ENCODE measurements at places on chromosomes 1 and 21. TPM values are rescaled to one million over a fixed set of nuclear protein-coding genes. Genes with fewer than 3 reads are reported as not detected.

- DNase-seq, result no peak
Observed at GRCh38 chr1:15244813-15245212, 2.2 kb upstream of the FHAD1 start.

DNA sequence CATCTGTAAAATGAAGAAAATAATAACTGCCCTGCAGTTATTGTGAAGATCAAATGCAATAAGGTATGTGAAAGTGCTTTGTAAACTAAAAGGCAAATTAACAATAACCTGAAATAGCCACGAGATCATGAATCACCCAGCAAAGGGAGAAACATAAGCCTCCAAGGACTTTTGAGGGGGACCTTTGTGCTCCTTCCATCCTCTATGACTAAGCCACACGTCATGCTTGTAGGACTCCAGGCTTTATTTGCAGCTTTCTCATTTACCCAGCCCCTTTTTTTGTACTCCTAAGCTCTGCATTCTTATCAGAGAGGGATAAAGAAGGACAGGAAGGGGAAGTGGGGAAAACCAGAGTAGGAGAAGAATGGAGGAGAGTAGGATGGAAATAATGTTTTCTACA lies 115.1 kb downstream of the PROX1 start:
- no peak for DNase-seq

- DNase-seq, result no peak
Observed at GRCh38 chr1:174785510-174785909, 214.2 kb upstream of the CACYBP start.

- no peak for DNase-seq
Observed at GRCh38 chr1:108780937-108781574, 34.6 kb downstream of the STXBP3 start.

Gene NPL
- polyA plus RNA-seq, result 8.5 TPM

- no peak for DNase-seq
Observed at GRCh38 chr1:97728436-97728835, 192.4 kb downstream of the DPYD start.

Gene TGFB2
- polyA plus RNA-seq, result not detected

Gene LDLRAD1
- not detected for polyA plus RNA-seq

GRCh38 chr1:218591966-218592365 lies 246.8 kb downstream of the TGFB2 start:
- no peak for DNase-seq

Gene TAS1R1
- not detected for polyA plus RNA-seq

DNA sequence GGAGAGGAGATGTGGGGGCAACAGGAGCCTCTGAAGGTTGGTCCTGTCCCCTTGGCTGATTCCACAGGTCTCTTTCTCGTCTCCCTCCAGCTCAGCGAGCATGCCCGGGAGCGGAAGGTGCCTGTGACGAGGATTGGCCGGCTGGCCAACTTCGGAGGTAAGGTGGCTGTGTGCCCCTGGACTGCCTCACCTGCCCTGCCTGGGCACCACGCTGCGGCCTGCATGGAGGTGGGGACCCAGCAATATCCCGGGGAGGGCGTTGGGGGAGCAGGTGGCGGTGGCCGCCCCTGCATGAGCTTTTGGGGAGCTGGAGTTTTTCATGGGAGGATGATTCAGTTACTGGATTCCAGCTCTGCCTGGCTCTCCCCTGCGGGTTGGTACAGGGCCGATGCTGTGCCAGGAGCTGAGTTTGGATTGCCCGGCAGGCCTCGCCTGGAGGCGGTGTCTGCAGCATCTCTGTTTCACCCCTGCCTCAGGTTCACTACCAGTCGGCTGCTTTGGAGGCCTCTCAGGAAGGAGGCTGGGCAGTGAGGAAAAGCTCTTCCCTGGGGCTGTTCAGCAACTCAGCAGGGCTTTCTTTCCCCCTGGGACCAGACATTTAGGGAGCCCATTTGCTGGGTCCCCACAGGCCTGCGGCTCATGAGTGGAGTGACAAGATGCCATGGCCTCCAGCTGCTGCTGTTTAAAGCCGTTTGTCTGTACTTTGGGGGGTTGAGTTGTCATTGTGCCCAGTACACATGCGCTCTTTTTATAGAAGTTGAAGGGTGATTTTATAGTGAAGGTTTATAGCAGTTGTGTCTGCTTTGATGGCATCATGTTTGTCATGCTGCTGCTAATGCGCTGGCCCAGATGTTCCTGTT lies 25.7 kb downstream of the COQ8A start:
- no peak for DNase-seq

- no peak for DNase-seq
Observed at GRCh38 chr1:204493145-204493983, 1.2 kb downstream of the PIK3C2B start.

DNA sequence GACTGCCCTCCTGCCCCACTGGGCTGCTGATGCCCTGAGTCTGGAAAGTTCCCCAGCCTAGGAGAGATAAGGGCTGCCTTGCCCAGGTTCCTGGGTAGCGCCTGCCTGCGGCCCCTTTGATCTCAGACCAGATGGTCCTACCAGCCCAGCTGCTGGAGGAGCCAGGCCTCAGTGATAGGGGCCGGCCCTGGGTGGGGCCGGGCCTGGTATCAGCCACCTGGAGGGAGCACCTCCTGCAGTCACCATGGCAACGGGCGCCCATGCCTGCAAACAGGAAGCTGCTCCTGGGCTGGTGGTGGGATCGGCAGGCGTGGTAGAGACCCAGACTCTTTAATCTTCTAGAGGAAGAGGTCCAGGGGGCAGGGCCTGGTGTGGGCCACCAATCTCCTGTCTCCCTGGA lies 119.7 kb upstream of the WNT4 start:
- DNase-seq, result no peak

Gene KLHL20
- polyA plus RNA-seq, result 25.7 TPM

Measured in CD8-positive, alpha-beta memory T cell (primary cell).